Right ventricle myocardium inferior (tissue), 1 donor: ENCODE measurements at places on chromosomes 7 and 10. TPM values are rescaled to one million over a fixed set of nuclear protein-coding genes. Genes with fewer than 3 reads are reported as not detected.

Gene SMO
- total RNA-seq = 4.6 TPM

Gene SORCS1
- total RNA-seq = 2.9 TPM

DNA sequence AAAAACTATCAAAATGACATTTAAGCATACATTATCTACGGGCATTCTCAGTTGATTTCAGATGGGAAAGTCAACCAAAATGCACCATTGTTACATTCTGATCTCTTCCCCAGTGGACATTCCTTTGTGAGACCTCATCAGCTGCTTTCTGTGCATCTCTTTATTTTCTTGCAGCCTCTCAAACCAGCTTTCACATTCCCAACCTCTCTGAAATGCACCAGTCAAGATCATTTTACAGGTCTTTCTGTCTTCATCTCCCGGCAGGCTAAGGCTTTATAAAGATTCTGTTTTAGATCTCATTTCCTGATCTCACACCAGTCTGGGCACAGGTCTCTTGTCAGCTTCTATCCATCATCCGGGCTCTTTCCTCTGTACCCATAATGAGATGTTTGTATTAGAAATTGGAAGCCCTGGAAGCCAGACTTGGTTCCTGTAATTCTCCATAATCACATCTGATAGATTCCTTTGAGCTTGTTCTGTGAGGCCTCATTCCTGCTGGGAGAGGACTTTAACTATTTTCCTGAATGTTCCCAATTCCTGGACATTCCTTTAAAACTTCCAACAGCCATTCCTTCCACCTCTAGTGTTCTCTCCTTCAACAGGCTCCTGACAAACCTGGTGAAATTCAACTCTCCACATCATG is 44.3 kb upstream of the ARL4A start:
- DNase-seq = no peak

DNA sequence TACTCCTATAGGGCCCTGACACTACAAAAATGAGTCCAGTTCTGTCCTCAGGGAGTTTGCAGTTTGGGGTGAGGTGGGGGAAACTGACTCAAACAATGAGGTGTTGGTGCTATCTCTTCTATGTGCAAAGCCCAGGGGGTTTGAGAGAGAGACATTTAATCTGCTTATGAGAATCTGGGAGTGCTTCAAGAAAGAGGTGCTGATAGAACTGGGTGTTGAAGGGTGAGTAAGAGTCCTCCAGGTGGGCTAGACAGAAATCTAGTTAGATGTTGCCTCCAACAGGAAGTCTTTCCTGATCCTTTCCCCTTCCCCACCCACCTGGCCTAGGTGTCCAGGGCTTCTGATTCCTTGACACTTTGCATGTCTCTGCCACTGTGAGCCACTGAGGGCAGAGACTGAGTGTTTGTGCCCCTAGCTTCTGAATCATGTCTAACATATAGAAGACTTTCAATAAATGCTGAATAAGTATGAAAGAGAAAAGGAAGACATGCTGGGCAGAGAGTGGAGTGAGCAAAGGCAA is 53.0 kb downstream of the FAM241B start:
- no peak for DNase-seq

DNA sequence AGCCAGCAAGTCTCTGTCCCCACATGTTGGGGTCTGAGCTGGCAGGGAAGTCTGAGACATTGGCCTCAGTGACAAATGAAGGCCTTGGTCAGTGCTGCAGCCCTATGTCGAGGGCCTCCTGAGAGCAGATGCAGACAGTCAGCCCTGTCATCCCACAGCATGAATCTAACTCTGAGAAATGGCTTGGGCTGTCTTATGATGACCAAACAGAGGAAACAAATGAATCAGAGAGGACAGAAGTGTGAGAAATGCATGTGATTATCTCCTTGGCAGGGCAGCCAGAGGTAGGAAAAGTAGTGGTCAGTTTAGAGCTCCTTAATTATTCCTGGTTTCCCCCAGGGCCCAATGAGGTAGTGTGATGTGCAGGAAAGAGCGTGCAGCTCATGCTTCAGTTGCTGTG is 287.6 kb downstream of the SORCS3 start:
- no peak for DNase-seq
